Stimulated activated CD4-positive, alpha-beta T cell treated with anti-CD3 and anti-CD28 coated beads, TNF-alpha, amount 100 ng/mL, for 4 hours (primary cell): ENCODE measurements at places on chromosomes 7 and 10.
A peak's percentile ranks its signal among the peaks of the same experiment; 100 is the strongest.

DNA sequence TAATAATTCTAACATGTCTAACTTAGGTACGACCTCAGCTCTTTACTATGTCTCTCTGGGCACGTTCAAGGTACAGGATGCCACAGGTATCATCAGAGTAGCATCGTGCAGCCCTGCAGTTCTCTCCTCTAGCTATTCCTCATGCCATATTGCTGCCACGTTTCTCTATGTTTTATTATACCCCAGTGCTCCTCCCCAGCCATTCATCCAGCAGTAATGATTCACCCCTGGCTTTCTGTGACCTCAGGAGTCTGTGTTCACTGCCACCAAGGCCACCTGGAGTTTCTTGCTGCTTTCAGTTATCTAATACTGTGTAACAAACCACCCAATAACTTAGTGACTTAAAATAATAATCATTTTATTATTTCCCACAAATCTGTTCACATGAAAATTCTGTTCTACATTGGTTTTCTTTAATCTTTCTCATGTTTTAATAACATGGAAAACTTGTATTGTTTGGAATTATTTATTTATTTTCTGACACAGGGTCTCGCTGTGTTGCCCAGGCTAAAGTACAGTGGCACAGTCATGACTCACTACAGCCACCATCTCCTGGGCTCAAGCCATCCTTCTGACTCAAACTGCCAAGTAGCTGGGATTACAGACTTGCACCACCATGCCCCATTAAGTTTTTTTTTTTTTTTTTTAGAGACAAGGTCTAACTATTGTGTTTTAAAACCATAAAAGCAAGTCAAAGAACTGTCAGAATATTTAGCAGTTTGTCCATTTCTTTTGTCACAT lies 21.8 kb downstream of the REEP3 start:
- DNase-seq: no peak

- DNase-seq: no peak
These were observed 478.2 kb upstream of the LRRN3 start for GRCh38 chr7:110612680-110613079.

DNA sequence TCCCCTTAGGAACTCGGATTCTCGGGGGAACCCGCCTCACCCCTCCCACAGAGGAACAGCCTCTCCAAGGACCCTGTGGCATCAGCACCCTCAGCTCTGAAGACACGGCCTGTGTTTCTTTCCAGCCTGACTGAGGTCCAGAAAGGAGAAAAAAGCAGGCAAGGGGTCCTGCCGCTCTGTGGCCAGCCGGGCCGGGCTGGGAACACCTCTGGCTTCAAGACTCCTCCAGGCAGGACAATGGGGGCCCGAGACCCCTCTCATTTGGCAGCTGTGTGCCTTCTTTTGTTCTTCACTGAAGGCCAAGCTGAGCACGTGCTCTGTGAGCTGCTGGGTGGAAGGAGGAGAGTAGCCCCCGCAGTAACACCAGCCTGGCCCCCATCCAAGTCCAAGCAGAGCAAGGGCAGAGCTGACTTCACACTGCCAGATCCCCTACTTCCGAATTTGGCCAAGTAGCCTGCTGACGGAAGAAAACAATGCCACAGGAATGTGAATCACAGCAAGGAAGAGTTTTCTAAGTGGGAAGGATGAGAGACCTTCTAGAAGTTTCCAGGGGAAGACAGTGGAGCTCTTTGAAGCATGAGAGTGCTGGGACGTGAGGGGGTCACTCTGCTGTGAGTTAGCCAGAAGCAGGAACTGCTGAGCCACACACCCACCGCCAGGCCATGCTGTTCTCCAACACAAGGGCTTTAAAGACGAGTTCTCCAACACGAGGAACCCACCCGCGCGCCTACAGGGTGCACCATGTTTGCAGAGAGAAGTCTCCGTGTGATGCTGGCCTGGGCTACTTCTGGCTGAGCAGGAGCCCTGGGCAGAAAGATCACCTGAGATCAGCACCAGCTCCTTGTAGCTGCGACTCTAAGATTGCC lies 3.1 kb downstream of the CNPY1 start:
- no peak for DNase-seq

DNA sequence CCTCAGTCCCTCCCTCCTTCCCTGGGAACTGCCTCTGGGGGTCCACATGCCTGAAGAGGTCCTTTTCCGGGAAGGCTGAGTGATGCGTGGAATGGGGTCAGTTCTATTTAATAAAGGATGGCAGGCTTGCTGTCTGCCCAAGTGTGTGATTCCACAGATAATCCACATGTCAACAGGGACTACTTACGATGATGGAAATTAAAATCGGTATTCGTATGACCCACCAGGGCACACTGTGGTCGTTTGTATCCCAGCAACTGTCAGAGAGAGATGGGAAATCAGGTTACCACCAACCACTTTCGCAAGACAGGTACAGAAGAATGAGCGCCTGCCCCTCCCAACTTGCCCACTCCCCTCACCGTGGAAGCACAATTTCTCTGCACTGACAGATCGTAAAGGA lies 110.3 kb downstream of the VIPR2 start:
- DNase-seq: no peak

- no peak for DNase-seq
These were observed 94.4 kb upstream of the SKAP2 start for GRCh38 chr7:26958834-26959233.

GRCh38 chr7:75808106-75808505 lies 5.5 kb downstream of the CCL24 start:
- DNase-seq: no peak

- DNase-seq: no peak
These were observed 69.6 kb downstream of the COL26A1 start for GRCh38 chr7:101432316-101432715.

DNA sequence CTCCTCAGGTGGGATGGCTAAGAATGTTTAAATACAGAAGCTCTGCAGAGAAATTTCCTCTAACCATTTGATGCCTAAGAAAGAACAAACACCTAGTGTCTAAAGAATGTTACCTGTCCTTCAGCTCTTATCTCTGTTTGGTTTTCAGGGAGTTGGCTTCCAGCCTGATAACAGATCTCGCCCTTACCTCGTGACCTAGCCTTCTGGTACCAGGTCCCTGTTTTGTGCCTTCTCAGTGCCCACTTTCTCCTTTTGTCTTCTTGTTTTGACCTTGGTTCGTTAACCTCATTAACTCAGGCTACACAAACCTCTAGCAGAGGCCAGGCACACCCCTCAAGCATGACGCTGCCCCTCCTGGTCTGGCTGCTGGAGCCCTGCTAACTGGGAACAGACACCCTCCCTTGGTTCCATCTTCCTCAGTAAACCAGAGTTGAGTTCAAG lies 16.1 kb upstream of the RAB11FIP2 start:
- no peak for DNase-seq

DNA sequence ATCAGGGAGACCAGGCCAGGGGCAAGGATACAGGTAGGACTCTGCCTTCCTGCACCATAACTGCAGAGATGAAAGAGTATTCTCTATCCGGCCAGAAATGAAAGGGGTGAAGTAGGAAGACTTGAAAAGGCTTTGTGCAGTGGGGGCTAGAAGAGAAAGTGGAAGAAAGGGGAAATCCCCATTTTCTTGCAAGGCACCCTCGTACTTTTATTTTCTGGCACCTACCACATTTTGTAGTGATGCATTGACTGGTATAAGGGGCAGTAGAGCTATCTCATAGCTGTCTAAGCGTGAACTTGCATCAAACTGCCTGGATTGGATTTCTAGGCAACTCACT lies 752 bp upstream of the CAMK2G start:
- DNase-seq: no peak

- DNase-seq: no peak
These were observed 580.2 kb downstream of the SUGCT start for GRCh38 chr7:40715053-40715430.

- peak; percentile 28 for DNase-seq
These were observed 8.9 kb downstream of the SEC31B start for GRCh38 chr10:100510533-100511308.

DNA sequence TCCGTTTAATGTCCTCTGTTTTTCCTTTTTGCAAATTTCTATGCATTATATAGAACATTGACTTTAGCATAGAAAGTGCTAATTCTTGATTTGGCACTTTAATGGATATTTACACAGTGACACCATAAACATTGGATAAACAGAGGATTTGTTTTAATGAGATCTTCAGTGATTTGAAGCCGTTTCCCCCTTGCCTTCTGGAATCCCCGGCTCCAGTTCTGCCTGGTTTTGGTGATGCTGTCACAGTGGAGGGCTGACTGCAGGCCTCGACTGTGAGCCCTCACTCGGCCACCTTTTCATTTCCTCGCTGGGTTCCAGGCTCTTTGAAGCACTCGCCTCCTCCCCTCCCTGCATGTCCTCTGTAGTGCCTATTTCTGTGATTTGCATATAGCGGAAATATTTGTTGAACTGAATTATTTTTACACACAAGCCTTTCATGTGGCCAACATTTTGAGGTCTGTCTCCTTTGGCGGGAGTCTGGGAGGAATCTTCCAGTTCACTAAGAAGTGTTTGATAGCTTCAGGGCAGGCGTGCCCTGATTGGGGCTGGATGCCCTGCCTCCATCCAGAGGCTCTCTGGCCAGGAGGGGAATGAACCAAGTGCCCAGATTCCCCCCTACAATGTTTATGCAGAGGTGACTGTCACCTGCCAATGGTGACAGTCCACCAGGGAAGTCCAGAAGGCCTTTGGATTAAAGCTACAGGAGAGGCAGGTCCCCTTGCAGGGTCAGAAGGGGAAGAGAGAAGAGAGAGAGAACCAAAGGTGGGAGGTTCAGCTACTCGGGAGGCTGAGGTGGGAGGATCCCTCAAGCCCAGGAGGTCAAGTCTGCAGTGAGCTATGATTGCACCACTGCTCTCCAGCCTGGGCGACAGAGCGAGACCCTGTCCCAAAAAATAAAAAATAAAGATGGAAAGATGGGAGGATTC lies 67.5 kb downstream of the CUX1 start:
- DNase-seq: no peak

DNA sequence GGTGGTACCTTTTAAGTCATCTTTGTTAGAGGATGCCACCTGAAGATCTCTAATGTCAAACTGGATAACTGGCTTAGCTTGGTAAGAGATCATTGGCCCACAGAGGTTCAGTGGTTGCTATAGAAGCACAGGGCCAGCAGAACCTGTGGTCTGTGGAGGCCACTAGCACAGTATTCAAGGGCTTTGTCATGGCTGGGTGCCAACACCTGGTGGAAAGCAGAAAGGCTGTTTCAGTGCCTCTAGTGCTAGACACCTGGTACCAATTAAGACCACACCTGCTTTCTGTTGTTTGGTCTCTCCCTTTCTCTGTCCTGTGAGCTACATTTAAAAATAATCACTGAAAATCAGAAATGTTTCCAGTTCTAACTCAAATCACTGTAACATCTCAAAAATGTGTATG lies 10.0 kb upstream of the PCGF5 start:
- no peak for DNase-seq

- DNase-seq: no peak
These were observed 64.7 kb downstream of the CPED1 start for GRCh38 chr7:121053219-121053618.

DNA sequence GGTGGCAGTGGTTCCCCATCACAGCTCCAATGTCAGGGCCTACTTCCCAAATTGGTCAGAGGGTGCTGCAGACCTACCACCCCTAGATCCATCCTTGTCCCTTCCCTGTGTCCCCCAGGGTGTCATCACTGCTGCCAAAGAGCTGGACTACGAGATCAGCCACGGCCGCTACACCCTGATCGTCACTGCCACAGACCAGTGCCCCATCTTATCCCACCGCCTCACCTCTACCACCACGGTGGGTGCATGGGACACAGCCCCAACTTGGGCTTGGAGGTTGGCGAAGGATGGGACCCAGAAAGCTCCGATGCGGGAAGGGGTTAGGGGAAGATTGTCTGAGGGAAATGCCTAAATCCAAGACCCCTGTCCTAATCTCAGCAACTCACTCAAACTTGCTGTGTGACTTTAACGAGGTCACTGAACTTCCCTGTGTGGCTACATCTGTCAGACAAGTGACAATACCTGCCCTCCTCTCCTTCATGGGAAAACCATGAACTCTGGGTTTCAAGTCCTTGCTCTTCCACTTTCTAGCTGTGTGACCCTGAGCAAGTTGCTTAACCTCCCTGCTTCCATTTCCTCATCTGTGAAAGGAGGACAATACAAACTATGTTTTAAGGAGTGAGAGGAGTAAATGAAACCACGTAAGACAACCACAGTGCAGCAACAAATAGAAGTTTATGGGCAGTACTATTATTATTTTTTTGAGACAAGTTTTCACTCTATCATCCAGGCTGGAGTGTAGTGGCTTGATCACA lies 4.9 kb upstream of the VSIR start:
- DNase-seq: no peak

GRCh38 chr10:112454910-112455779 lies 8.1 kb downstream of the VTI1A start:
- DNase-seq: no peak

- DNase-seq: no peak
These were observed 44.7 kb downstream of the KLF6 start for GRCh38 chr10:3740157-3740871.

DNA sequence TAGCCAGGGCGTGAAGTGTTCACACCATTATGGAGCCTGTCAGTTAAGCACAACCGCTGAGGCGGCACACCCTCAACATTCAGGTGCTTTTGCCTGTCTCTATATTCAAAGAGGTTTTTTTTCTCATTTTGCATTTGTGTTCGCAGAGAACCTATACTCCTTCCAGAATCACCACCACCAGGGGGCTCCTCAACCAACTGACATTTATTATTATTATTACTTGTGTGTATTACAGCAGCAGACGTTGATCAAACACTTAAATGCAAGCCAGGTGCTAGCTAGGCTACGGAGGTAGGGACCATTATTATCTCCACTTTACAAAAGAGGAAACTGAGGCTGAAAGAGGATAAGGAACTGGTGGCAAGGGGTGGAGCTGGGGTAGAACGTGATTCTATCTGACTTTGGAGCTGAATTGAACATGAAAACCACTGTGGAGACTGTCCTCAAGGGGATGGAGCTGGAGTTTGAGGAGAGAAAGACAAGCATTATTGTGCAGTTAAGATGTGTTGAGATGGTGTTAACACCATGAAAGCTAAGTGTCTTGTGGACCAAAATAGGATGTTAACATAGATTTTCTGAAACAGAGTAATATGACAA lies 133.8 kb upstream of the PLXNA4 start:
- DNase-seq: no peak

GRCh38 chr7:15433151-15433550 lies 128.7 kb downstream of the AGMO start:
- no peak for DNase-seq

- no peak for DNase-seq
These were observed 70.7 kb upstream of the LRRC18 start for GRCh38 chr10:49010295-49010694.
